Endothelial cell (in vitro differentiated cells): ENCODE measurements at places on chromosomes 2 and 18.
A peak's percentile ranks its signal among the peaks of the same experiment; 100 is the strongest.

GRCh38 chr18:9191658-9192256 lies 55.2 kb downstream of the ANKRD12 start:
- no peaks in the 10 kb centered on the region for H3K36me3 ChIP-seq
- no peak overlapping the region for H3K4me3 ChIP-seq
- H3K27ac ChIP-seq, result no peak overlapping the region

DNA sequence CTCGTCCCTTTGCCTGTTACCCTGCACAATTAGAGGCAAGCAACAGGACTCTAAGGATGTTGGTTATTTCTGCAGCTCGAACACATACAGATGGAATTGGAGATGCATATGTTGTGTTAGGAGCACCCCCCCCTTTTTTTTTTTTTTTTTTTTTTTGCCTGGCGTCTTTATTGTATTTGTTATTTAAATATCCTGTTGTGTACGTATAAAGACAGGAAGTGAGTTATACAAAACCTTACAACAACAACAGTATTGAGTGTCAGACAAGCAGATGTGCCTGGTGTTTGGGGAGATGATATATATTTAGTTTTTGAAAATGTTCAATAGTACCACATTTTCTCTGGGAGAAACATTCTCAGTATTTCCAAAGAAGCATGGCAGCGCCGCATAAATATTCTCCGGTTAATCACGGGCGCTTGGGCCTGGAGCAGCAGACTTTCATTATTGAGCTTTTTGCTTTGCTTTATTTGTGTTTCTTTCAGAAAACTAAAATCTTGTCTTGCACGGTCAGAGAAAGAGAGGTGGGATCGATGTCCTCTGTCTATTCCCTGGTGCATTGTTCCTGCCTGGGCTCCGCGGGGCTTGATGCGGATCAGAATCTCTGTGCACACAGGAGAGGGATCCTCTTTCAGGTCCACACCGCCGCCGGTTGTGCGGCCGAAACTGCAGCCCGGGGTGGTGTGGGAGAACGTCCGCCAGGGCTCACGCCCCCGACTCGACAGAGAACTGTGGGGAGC lies 23.2 kb upstream of the ZNF516 start:
- peaks cover 37% of the 10 kb centered on the region for H3K4me1 ChIP-seq
- no peaks in the 10 kb centered on the region for H3K36me3 ChIP-seq
- no peaks in the 10 kb centered on the region for H3K27me3 ChIP-seq
- H3K27ac ChIP-seq, result peak overlapping the region; percentile 97
- peak; percentile 58 for DNase-seq

DNA sequence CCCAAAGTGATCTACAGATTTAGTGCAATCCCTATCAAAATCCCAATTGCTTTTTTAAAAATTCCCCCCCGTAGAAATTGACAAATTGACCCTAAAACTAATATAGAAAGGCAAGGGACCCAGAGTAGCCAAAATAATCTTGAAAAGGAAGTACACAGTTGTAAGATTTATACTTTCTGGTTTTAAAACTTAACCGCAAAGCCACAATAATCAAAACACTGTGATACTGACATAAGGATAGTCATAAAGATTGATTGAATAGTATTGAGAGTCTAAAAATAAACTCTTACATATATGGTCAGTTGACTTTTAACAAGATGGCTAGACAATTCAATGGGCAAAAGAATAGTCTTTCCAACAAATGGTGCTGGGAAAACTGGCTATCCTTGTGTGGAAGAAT lies 58.7 kb upstream of the GAREM2 start:
- no peaks in the 10 kb centered on the region for H3K27me3 ChIP-seq
- H3K27ac ChIP-seq, result no peak overlapping the region
- H3K4me3 ChIP-seq, result no peak overlapping the region
- no peak for DNase-seq

- no peaks in the 10 kb centered on the region for H3K36me3 ChIP-seq
- DNase-seq, result no peak
- no peak overlapping the region for H3K4me3 ChIP-seq
- no peaks in the 10 kb centered on the region for H3K27me3 ChIP-seq
- H3K27ac ChIP-seq, result no peak overlapping the region
- no peaks in the 10 kb centered on the region for H3K4me1 ChIP-seq
Measured at GRCh38 chr2:234162861-234163260, 112.4 kb downstream of the SPP2 start.

GRCh38 chr2:186349508-186349907 lies 136.6 kb upstream of the ZC3H15 start:
- no peak overlapping the region for H3K27ac ChIP-seq
- H3K27me3 ChIP-seq, result peaks cover 5% of the 10 kb centered on the region
- DNase-seq, result no peak
- no peak overlapping the region for H3K4me3 ChIP-seq
- peaks cover 10% of the 10 kb centered on the region for H3K36me3 ChIP-seq

DNA sequence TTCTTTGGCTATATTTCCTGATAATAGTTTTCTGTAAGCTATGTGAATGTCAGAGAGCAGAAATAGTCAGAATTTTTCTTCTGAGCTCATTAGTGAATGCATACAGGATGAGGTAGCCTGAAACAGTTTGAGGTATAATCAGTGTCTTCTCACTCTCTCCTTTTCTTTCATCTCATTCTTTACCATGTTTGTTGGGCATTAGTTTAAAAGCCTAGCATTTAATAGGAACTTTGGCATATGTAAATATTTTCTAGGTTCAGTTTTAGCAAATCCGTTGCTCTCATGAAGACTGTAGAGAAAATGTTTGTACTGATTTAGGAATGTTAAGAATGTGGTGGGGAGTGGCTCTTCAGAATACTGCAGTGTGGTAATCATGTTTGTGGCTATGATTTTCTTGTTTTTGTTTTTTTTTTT lies 119.4 kb downstream of the PARD3B start:
- H3K27ac ChIP-seq, result no peak overlapping the region
- H3K27me3 ChIP-seq, result no peaks in the 10 kb centered on the region
- H3K4me1 ChIP-seq, result no peaks in the 10 kb centered on the region
- DNase-seq, result no peak

GRCh38 chr18:36066001-36066400 lies 1.4 kb downstream of the RPRD1A start:
- peaks cover 21% of the 10 kb centered on the region for H3K4me1 ChIP-seq
- H3K27ac ChIP-seq, result peak overlapping the region; percentile 92
- peak overlapping the region; percentile 98 for H3K4me3 ChIP-seq
- no peak for DNase-seq
- H3K36me3 ChIP-seq, result peaks cover 9% of the 10 kb centered on the region
- peaks cover 2% of the 10 kb centered on the region for H3K27me3 ChIP-seq

GRCh38 chr2:164911832-164912231 lies 43.5 kb downstream of the SLC38A11 start:
- H3K4me3 ChIP-seq, result no peak overlapping the region
- peak overlapping the region; percentile 15 for H3K27ac ChIP-seq
- H3K4me1 ChIP-seq, result peaks cover 43% of the 10 kb centered on the region
- no peaks in the 10 kb centered on the region for H3K36me3 ChIP-seq

DNA sequence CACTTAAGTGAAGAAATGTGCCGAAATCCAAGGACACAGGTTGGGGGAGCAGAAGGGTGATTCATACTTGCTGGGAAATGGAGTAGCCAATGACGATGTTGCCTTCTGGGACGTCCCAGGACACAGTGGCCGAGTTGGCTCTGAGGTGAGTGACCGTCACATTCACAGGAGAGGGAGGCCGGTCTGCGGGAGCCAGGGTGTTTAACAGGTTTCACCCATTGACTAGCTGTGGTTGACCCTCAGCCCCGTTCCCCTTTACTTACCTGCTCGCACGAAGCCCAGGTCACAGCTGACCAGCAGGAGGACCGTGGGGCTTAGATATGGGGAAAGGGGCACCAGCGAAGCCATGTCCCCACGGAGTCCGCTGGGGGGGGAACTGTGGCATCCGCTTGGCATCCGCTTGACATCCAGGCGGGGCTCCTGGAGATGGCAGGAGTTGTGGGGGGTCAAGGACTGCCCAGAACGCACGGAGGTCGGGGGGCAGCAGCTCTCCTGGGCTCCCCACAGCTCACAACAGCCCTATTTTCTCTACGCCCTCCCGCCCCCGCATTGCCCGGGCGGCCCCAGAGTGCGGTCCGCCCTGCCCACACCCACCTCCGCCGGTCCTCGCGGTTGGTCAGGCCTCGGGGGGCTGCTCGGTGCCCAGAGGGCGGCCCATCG lies 586 bp downstream of the FNDC4 start:
- H3K36me3 ChIP-seq, result peaks cover 3% of the 10 kb centered on the region
- H3K4me1 ChIP-seq, result peaks cover 17% of the 10 kb centered on the region
- peaks cover 17% of the 10 kb centered on the region for H3K27me3 ChIP-seq
- peak overlapping the region; percentile 87 for H3K4me3 ChIP-seq

- H3K4me1 ChIP-seq, result no peaks in the 10 kb centered on the region
- no peak overlapping the region for H3K27ac ChIP-seq
- no peak for DNase-seq
- no peaks in the 10 kb centered on the region for H3K36me3 ChIP-seq
- no peak overlapping the region for H3K4me3 ChIP-seq
Measured at GRCh38 chr18:68221111-68221724, 493.7 kb downstream of the TMX3 start.

DNA sequence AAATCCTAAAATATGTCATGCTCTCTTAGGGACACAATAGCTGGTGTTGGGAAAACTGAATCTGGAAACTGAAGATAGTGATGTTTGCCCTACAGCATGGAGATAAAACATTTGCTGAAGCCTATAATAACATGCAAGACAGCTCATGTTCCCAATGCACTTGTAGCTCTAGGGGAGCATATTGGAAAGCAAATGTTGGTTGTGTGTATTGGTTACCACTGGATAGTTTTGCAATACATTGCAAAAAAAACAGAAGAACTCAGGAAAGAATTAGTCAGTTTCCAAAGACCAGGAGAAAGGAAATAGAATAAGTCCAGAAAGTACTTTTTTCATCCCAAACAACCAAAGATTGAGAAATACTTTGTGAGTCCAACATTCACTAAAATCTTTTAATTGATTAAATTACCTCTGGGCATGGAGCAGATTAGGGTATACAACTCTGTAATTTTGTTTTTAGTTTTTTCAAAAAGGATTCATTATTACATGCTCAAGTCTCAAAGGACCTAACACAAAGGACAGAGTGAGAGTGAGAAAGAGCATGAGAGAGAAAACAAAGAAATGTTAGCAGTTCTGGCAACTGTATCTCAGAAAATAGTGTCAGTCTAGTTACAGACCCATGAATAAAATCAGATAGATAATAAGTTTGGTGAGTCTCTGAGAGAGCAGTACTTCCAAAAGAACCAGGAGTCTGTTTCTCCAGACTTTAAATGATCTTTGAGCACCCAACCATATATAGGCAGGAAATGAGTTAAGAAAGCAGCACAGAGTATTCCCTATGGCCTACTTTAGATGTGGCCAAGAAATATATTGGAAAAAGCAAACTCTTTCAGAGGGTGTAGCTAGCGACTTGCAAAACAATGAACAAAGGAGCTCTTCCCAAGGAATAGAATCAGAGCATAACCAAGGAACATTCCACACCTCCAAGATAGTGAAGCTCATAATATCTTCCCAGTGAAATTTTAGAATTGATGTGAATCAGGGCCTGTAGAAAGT lies 36.6 kb upstream of the COL3A1 start:
- no peak overlapping the region for H3K4me3 ChIP-seq
- H3K36me3 ChIP-seq, result no peaks in the 10 kb centered on the region
- no peaks in the 10 kb centered on the region for H3K27me3 ChIP-seq
- H3K27ac ChIP-seq, result no peak overlapping the region
- peaks cover 7% of the 10 kb centered on the region for H3K4me1 ChIP-seq

- no peak for DNase-seq
- no peaks in the 10 kb centered on the region for H3K36me3 ChIP-seq
- peaks cover 14% of the 10 kb centered on the region for H3K4me1 ChIP-seq
- no peak overlapping the region for H3K27ac ChIP-seq
- peaks cover 6% of the 10 kb centered on the region for H3K27me3 ChIP-seq
Measured at GRCh38 chr2:100419915-100420314, 2.4 kb upstream of the CHST10 start.

DNA sequence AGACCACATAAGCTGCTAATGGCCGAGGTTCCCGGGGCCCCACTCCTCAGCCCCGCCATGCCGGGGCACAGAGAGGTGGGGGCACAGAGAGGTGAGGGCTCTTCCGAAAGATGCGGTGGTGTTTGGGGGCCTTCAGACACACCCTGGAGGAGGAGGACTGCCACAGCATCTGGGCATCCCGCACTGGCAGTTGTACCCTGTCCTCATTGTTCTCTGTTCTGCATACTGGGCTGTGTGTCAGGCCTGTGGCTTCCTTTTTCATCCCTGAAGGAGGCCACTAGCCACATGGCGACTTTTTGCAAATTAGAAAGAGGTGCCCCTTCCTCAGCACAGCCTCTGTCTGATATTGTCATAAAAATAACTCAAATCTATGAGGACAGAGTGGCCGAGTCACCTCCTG lies 150.1 kb downstream of the CTIF start:
- H3K27me3 ChIP-seq, result peaks cover 5% of the 10 kb centered on the region
- H3K36me3 ChIP-seq, result peaks cover 15% of the 10 kb centered on the region
- no peak overlapping the region for H3K27ac ChIP-seq
- H3K4me1 ChIP-seq, result peaks cover 34% of the 10 kb centered on the region
- no peak overlapping the region for H3K4me3 ChIP-seq

- peak; percentile 56 for DNase-seq
- peaks cover 4% of the 10 kb centered on the region for H3K36me3 ChIP-seq
- H3K4me3 ChIP-seq, result no peak overlapping the region
- peaks cover 22% of the 10 kb centered on the region for H3K4me1 ChIP-seq
- H3K27me3 ChIP-seq, result peaks cover 16% of the 10 kb centered on the region
Measured at GRCh38 chr2:23385351-23385747, 370 bp downstream of the KLHL29 start.

GRCh38 chr2:43524177-43524965 lies 71.5 kb downstream of the THADA start:
- no peak overlapping the region for H3K27ac ChIP-seq
- H3K27me3 ChIP-seq, result no peaks in the 10 kb centered on the region
- H3K36me3 ChIP-seq, result peaks cover 4% of the 10 kb centered on the region
- no peak overlapping the region for H3K4me3 ChIP-seq
- no peaks in the 10 kb centered on the region for H3K4me1 ChIP-seq

DNA sequence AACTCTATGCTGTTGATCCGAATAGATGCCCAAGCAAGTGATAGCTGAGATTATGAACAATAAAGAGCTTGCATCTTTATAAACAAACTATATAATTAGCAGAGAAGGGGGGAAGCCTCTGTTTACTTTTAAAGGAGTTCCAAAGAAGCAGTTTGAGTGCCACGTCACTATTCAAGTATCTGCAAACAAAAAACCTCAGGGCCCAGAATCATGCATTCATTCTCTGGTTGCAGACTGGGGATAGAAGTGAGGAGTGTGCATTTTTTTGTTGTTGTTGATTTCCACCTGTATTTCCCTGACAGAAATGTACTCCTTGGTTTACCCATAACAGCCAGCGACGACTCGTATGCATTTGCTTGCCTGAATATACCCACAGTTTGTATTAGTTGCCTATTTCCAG lies 264.3 kb downstream of the PTGR3 start:
- DNase-seq, result no peak
- H3K36me3 ChIP-seq, result no peaks in the 10 kb centered on the region
- no peak overlapping the region for H3K27ac ChIP-seq
- H3K27me3 ChIP-seq, result peaks cover 2% of the 10 kb centered on the region
